ENCODE measurements at places on chromosomes 16 and 17.
A peak's percentile ranks its signal among the peaks of the same experiment; 100 is the strongest.

GRCh38 chr16:56295059-56295665, 103.9 kb downstream of the GNAO1 start:
- no peak for DNase-seq

DNA sequence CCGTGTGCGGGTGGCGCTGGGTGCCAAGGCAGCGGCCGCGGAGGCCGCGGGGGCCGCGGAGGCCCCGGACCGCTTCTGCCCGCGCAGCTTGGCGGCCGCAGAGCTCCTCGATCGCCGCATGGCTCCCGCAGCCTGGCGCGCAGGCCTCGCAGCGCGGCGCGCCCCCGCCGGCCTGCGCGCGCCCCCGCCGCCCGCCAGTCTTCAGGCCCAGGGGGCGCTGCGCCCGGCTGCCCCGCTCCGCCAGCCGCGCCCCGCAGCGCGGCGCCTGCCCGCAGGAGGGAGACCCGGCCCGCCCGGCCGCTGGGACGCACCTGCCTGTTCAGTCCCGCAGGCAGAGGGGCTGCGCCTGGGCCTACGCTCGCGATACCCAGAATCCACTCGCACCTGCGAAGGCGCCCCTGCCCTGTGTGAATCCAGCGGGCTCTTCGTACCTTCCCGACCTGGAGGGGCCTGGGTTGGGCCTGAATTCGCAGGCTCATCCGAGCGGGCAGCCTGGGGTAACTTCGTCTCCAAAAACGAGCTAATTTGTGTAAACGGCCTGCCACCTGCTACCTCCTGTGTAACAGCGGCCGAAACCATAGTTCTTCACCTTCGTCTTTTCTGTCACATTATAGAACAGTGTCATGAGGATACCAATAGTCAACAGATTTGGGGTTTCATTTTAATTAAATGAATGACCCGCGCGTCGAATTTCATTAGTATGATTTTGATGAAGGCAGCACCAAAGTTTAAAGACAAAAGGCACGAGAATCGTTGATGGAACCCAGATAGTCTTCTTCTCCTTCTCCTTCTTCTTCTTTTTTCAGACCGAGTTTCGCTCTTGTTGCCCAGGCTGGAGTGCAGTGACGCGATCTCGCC, at the start of gene CENPV:
CENPV (minus strand) TSS at position 153 of the 858 bp plus-strand sequence; CDS start at position 120, 33 bp downstream.
- DNase-seq: peak; percentile 85

- peak; percentile 67 for DNase-seq
Measured at GRCh38 chr16:2467528-2468232, 3.4 kb upstream of the NTN3 start.

DNA sequence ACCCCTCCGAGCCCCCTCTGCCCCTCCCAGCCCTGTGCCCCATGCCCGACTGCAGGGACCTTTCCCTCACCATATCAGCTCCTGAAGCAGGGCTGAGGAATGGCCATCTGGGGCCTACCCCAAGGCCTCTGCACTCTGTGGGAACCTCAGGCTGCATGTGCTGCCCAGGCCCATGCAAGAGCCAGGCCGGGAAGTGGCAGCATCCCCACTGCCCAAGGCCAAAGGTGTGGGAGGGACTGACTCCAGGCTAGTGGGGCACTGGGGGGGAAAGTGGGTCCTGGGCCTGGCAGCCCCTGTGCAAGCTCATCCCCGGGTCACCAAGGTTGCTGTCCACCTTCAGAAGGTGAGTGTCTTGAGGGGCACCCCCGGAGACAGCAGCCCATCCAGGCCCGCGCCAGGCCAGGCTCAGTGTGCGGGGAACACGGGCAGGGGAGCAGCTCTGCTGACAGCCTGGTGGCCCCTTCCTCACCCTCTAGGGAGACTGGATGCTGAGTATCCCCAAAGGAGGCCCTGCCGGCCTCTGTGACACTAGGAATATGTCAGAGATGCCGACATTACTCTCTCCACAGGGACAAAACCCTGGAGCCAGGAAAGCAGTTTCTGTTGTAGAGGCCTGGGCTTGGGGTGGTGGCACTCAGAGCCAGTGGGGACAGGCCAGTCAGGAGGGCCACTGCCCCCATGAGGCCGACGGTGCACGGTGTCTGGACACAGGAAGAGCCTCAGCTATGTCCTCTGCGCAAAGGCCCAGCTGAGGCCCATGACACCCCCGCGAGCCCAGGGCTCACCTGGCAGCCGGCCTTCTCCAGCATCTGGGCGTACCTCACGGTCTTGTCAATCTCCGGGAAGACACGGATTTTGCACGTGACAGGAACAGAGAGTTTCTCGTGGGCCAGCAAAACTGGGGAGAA, 3.3 kb downstream of the DUS1L start:
- DNase-seq: no peak

GRCh38 chr17:49494399-49494985, 601 bp upstream of the NGFR start:
- DNase-seq: no peak

DNA sequence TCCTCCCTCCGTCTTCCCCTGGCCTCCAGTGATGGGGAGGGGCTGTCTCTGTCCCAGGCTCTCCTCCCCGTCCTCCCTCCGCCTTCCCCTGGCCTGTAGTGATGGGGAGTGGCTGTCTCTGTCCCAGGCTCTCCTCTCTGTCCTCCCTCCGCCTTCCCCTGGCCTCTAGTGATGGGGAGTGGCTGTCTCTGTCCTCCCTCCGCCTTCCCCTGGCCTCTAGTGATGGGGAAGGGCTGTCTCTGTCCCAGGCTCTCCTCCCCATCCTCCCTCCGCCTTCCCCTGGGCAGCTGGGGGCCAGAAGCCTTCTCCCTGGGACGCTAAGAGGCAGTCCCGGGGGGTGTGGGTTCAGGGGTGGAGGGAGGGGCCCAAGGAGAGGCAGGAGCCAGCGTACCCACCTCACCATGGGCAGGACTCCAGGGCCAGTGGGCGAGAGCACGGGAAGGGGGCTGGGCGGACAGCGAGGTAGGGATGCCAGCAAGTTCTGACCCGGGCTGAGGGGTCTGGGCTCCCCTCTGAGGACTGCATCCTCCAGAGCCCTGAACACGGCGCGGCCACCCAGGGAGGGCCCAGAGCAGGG, 14.8 kb downstream of the UTS2R start:
- DNase-seq: no peak

DNA sequence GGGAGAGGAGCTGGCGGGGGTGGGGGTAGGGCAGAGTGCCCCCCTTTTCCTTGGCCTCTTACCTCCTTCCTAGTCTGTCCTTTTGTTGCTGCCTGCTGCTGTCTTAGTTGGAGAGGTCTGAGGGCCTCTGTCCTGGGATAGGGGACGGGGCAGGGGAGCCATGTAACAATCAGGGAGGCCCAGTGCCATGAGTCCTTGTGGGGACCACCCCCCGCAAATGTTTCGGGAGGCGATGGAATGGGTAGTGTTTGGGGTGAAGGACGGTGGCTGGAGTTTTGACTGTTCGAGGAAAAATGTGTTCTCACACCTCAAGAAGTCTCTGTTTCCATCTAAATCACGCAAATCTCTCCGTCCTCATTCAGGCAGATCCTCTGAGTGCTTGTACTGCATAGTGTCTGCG, 99.0 kb downstream of the OR1D5 start:
- no peak for DNase-seq

- DNase-seq: peak; percentile 88
Measured at GRCh38 chr17:47946929-47947397, 5.6 kb downstream of the PNPO start.

- no peak for DNase-seq
Measured at GRCh38 chr16:50323335-50324011, 45.3 kb downstream of the BRD7 start.

GRCh38 chr17:4142107-4142900, 526 bp downstream of the ZZEF1 start:
- DNase-seq: peak; percentile 45

GRCh38 chr17:7283471-7284216, 2.1 kb downstream of the SLC2A4 start:
- DNase-seq: no peak

DNA sequence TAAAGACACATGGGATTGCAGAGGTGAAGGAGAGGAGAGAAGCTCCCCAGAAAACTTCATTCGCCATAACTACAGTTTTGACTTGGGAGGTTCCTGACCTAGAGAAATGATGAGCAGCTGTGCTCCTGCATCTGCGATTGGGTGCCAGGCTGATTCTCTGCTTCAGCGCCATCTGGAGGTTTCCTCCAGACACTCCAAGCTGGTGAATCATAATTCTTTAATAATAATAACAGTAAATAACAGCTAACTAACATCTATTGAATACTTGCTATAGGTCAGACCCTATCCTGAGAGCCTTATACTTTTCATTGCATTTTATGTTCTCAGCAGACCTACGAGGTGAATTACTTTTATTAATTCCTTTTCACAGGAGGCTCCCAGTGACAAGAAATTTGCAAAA, 575.8 kb downstream of the TOX3 start:
- DNase-seq: no peak
